Right ventricle myocardium inferior (tissue), 1 donor: ENCODE measurements at places on chromosomes 4 and X. TPM values are rescaled to one million over a fixed set of nuclear protein-coding genes. Genes with fewer than 3 reads are reported as not detected.

ATP2B3 gene
- total RNA-seq, result not detected

DMRTC1 gene
- not detected for total RNA-seq

CEP44 gene
- total RNA-seq, result 9.3 TPM

CITED1 gene
- total RNA-seq, result not detected

ZNF732 gene
- total RNA-seq, result not detected

MTMR8 gene
- total RNA-seq, result 0.41 TPM

GAGE2A gene
- total RNA-seq, result not detected

CHRDL1 gene
- 3.2 TPM for total RNA-seq

FAT4 gene
- 6.5 TPM for total RNA-seq

TRAPPC11 gene
- total RNA-seq, result 17.8 TPM

TMEM271 gene
- total RNA-seq, result not detected

KIAA0232 gene
- 72.1 TPM for total RNA-seq

SERPINA7 gene
- not detected for total RNA-seq
